ENCODE measurements at places on chromosomes 2 and 18.
A peak's percentile ranks its signal among the peaks of the same experiment; 100 is the strongest.

GRCh38 chr2:215499331-215499730 is 63.5 kb upstream of the FN1 start:
- DNase-seq = no peak

- DNase-seq = no peak
Measured at GRCh38 chr18:40532046-40532445, 1423.0 kb upstream of the PIK3C3 start.

- no peak for DNase-seq
Measured at GRCh38 chr2:233404222-233404621, 49.9 kb downstream of the DGKD start.

DNA sequence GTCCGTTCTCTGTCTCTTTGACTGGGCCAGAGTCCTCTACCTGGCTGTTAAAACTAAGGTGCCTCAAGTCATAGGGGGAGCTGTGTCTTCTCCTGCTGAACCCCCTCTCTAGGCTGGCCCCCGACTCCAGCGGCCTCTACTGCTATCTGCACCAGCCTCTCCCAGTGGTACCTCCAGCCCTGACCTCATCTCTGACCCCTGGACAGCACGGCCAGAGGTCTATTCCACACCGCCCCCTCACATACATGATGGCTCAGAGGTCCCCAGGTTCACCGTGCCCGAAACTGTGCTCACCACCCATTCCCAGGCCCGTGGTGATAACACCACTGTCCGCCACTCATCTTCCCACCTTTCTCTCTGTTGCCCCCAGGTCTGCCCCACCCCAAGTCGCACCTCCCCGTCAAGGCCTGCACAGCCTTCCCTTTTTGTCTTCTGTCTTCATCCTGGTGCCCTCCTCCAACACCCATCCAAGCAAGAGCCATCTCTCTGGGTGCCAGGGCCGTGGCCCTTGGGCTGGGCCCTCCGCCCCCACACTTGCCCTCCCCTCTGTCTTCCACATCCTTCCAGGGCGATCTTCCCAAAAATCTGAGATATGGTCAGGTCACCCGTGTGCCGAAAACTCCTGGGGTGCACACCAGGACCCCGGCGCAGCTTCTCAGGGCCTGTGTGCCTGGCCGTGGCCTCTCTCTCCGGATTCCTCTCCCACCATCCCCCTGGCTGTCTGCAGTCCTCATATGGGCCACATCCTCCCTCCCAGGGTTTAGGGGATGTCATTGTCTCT is 134.4 kb upstream of the ID2 start:
- DNase-seq = no peak

GRCh38 chr2:238692562-238692961 is 155.3 kb upstream of the TWIST2 start:
- no peak for DNase-seq

- no peak for DNase-seq
Measured at GRCh38 chr2:100422320-100423055, 5.0 kb upstream of the CHST10 start.

DNA sequence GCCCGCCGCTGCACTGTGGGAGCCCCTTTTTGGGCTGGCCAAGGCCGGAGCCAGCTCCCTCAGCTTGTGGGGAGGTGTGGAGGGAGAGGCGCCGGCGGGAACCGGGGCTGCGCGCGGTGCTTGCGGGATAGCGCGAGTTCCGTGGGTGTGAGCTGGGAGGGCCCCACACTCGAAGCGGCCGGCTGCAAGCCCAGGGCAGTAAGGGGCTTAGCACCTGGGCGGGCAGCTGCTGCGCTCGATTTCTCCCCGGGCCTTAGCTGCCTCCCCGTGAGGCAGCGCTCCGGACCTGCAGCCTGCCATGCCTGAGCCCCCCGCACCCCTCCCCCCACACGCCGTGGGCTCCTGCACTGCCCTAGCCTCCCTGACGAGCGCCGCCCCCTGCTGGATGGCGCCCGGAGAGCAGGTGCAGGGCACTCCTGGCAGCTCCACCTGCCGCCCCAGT is 124.4 kb downstream of the CCDC178 start:
- DNase-seq = no peak

DNA sequence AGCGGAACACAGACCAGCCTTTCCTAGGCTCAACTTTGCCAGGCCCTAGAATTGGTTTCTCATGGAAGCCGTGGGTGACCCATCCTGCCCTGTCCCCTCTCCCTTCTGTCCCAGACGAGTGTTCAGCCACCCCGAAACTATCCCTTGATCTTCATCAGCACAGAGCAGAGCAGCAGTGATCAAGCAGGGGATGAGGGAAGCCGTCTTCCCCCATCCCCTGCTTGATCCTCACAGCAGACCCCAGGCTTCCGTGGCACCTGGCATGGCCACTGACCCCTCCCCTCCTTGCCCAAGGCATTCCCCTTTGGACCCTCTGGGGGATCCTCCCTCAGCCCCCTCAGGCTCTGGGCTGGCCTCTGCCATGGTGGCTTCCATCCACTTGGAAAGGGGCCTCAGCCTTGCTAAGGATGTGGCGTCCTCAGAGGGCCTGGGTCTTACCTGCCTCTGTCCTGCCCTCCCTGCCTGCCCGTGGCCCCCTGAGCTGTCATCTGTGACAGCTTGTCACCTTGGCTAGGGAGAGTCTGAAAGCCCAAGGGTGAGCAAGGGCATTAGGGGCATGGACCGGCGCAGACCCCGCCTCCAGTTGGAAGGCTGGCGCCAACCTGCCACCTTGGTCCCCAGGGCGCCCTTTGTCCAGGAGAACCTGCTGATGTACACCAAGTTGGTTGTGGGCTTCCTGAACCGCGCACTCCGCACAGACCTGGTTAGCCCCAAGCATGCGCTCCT is 10.4 kb upstream of the CCDC74A start:
- DNase-seq = no peak

- no peak for DNase-seq
Measured at GRCh38 chr2:72423756-72424155, 276.1 kb upstream of the CYP26B1 start.

DNA sequence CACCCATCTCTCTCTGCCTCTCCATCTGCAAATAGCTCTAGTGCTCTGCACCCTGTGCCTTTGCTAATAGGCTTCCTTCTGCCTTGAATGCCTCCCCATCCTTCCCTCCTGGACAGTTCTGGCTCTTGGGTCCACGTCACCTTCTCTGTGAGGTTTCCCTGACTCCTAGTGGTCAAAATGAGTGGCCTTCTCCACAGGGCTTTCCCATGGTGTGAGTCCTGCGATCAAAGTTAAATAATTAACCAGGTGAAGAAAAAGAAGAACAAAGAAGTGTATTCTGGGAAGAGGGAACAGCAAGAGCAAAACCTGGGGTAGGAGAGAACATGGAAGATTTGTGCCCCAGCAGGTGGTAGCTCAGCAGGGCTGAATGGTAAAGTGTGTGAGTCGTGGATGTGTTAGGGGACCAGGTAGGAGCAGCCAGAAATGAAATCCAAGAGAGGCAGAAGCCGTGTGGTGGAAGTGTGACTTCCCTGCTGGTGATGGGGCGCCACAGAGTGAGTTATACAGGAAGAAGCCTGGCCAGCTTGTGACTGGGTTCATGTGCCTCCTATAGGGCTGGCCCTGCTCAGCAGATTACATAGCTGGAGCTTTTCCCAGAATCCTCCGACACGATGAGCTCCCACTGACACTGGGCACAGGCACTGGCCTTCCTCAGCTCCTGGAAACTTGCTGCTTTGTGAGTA is 93.8 kb upstream of the LDAH start:
- no peak for DNase-seq

- DNase-seq = no peak
Measured at GRCh38 chr2:112805542-112805941, 21.2 kb upstream of the IL1A start.

- DNase-seq = no peak
Measured at GRCh38 chr2:197078535-197078934, 152.0 kb upstream of the PGAP1 start.

DNA sequence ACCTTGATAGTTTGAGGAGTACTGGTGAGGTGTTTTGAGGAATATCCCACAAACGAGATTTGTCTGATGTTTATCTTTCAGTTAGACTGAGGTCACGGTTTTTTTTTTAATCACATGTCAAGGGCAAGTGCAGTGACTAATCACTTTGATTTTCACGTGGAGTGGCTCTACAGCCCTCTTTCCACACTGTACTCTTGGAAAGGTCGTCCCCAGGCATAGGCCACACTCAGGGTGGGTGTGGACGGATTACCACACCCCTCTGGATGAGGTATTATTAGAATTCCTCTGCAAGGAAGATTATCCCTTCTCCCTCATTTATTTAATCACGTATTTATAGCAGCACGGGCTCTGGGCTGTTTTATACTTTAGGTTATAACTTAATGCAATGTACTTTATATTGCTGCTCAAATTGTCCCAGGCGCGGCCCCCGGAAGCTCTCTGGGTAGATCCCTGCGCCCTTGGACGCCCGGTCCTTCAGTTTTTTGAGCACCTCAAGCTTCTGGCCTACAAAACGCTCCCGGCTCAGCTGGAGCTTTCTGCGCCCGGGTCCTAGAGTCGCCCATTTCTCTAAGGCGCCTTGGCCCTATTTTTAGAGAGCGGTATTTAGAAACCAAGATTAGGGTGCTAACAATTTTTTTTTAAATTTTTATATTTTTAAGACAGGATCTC is 515 bp upstream of the PLEKHB2 start:
- peak; percentile 45 for DNase-seq

GRCh38 chr18:44680273-44681075 is at the start of gene SETBP1:
SETBP1 (plus strand) TSS chr18:44680888; CDS start chr18:44701347, 20,459 bp downstream.
- DNase-seq = peak; percentile 81

- DNase-seq = no peak
Measured at GRCh38 chr2:219596954-219597551, 604 bp upstream of the STK11IP start.
